Cortex of kidney (tissue), 1 donor: ENCODE measurements at places on chromosomes 5 and 9.

DNA sequence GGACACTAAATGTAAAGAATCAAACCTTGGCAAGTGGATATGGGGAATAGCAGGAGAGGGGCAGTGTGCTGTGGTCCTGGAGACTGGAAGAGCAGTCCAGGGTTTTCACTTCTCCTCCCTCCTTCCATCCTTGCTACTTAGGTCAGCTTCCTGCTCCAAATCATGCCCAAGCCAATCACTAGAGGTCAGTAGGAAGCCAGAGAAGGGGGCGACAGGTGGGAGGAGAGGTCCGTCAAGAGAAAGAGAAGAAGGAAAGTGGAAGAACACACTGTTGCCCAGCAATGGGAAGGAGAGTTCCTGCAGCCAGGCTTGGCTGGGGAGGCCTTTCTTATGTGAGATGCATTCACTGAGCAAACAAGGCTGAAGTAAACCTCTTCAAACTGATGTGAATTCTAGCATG, 289.6 kb downstream of the DTWD2 start:
- no peak for DNase-seq

DNA sequence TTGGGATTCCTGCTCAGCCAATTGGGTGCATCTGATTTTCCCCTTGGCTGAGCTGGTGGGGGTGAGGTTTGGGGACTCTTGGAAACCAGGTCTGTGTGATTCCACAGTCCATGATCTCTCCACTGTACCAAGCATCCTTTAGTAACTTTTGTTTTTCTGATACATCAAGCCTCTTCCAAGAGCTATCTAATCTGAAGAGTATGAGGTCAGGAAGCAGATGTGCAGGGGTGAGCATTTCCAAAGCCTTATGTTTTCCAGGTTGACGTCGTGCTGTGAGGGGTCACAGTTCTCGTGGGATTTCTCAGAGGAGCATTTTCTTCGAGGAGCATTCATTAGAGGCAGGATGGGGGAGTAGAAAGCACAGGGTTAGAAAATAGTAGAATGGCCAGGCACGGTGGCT, 95.3 kb downstream of the KLF4 start:
- DNase-seq = no peak

DNA sequence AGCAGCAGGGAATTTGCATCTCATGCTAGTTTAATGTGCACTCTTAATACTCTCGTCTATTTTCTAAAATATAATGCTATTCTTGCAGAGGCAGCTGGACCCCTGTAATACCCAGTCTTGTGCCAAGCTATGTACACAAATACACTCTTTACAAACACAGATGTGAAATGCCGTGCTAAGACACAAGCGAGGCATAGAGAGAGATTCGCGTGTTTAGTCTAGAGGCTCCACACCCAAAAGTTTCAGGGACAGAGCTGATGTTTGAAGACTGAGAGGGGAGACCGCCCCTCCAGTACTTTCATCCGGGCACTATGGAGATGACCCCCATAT, 1.2 kb downstream of the DPYSL3 start:
- DNase-seq = no peak

GRCh38 chr5:149381261-149381985, 2.3 kb upstream of the IL17B start:
- no peak for DNase-seq

GRCh38 chr5:137086342-137086741, 412.8 kb downstream of the SPOCK1 start:
- no peak for DNase-seq

DNA sequence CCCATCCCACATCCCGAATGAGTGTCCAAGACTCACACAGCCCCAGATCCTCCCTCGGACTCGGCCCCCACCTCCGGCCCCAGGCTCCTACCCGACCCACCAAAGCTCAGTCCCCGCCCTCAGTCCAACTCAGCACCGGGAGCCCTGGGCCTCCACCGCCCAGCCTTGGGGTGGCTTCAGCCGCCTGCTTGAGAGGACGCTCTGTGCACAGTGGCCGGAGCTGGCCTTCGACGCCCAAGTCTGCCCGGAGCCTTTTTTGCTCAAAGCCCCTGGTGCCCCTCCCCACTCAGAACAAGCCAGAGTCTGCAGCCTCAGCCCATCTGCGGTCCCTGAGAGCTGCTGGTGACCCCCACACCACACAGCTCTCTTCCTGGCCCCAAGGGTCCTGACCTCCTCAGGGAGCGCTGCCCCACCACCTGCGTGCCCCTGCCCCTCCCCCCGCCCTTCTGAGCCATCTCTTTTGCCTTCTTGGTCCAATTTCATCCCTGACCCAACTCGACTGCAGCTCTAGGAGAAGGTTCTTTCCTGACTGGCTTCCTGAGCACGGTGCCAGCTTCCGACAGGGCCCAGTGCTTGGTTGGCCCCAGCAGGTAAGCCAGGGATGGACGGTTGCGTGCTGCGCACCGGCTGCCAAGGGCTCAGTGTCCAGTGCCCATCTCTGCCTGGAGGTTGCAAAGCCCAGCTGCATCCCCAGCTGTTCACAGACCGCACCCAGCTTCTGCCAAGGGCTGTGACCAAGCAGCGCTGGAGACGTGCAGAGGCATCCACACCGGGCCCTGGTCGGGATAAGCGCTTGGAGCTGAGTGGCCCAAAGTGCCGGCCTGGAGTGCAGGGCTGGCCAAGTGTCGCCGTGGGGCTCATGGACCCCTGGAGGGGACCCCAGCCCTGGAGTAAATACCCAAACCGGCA, 27.7 kb upstream of the NSMF start:
- no peak for DNase-seq
